ACHN (cell line): ENCODE measurements at places on chromosomes 11 and 22.

- DNase-seq: no peak
Measured at GRCh38 chr11:69413993-69414392, 67.5 kb upstream of the LINC01488 start.

DNA sequence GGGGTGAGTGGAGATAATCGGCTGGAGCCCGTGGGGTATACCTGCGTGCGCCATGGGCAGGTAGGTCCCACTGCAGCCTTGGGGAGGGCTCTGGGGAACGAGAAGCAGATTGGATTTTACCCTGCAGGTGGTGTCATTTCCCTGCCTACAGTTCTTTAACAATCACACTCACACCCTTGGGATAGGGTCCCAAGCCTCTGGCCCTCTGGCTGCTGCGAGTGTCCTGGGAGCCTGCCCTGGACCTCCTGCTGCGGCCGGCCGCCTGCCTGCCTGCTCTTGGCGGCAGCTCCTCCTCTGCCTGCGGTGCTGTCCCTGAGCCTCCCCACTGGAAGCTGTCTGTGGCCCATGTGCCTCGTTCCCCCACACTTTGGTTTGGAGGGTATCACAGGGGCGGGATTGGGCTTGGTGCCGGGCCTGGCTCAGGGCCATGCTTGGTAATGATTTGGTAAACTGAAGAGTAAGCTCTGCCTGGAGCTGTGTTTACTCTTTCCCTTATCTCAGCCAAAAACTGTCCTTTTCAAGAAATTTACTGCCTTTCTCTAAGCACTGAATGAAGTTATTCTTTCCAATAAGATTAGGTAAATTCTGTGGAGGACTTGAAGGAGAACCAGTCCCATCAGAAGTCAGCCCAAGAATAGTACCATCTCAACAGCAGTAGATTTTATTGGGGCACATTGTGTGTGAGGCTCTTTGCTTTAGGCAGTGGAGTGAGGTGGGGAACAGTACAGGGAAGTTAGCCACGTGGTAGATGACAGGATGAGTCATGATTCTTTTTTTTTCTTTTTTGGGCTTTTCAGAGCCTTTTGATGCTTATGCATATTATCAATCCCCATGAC is 53.7 kb downstream of the TBC1D22A start:
- peak; percentile 30 for DNase-seq

GRCh38 chr11:15605094-15605493 is 490.4 kb downstream of the INSC start:
- DNase-seq: no peak

DNA sequence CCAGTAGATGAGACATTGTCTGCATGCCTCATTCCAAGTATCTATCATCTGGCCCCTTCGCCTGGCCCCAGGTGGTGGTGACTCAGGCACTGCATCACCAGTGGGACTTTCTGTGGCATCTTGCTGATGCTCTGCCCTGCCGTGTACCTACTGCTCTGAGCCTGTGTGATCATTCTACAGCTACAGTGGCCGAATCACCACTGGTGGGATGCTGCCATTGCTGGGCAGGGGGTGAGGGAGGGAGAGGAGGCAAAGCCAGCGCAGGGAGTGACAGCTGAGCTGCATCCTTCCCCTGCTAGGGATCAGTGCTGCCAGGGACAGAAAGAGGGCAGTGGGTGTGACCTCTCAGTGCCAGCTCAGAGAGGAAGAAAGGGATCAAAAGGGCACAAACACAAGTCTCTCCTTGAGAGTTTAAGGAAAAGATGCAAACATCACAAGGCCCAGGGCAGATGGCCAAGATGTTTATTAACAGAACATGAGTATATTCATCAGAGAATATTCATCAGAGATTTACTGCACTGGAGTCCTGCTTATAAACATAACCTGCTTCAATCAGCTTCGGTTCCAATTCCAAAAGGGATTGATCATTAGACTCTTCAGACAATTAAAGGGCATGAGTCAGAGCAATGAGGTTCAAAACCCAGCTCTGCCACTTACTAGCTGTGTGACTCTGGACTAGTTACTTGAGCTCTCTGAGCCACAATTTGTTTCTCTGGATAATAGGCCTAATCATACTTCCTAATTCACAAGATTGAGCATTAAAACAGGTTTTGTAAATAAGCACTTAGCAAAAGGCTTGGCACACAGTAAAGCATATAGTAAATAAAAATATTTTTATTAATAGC is 109.8 kb downstream of the NAT10 start:
- DNase-seq: peak; percentile 88

GRCh38 chr11:93648158-93648557 is 13.3 kb upstream of the CEP295 start:
- DNase-seq: no peak

DNA sequence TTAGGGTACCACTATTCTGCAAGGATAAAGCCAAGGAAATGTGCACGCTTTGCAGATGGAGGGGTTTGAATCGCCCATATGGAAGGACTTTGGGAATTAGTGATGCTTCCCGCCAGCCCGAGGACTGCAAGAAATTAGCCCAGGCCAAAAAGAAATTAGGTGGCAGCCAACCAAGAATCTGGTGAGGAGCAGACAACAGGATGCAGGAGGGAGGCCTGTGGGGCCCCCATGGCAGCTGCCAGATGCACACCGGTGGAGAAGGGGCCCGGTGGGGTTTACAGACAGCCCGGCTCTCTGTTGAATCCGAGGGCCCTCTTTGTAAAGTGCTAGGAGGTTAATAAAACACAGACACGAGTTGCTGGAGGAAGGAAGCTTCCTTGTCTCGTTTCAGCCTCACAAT is 73.5 kb downstream of the TIMP3 start:
- no peak for DNase-seq

DNA sequence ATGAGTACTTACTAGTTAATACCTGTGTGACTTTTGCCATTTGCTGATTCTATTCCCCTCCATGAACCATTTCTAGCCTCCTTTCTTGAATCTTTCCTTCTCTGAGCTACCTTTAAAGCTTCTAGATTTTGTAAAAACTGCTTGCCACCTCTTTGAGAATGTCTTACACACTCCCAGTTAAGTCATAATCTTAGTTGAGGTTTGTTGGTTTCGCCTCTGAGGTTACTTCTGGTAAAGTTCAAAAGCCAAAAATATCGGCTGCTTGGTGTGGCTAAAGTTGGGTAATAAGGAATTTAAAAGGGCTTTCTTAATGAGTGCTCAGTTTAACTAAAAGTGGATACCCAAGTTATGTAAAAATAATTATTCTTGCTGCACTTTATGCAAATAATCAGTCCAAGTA is 10.4 kb upstream of the GLYAT start:
- no peak for DNase-seq

GRCh38 chr11:1906611-1907423 is 12.7 kb upstream of the TNNT3 start:
- no peak for DNase-seq

- DNase-seq: no peak
Measured at GRCh38 chr22:22168941-22169867, 75.4 kb upstream of the VPREB1 start.

DNA sequence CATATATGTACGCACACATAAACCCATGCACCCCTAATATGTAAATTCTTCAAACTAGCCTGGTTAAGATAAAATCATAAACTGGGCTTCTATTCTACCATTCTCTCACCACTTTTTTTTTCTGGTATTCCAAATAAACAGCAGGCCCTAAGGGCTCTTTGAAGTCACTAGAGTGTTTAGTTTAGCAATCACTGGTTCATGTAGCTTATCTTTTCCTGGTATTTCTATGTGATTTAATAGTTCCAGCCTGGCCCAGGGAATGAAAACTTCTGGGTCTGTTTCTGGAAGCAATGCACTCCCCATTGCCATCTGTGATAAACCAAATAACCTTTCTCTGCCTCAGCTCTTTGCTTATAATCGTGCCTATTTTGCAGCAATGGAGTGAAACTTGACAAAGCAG is 10.7 kb upstream of the MPPED2 start:
- DNase-seq: no peak

- no peak for DNase-seq
Measured at GRCh38 chr11:61777234-61778090, 14.9 kb downstream of the TMEM258 start.

DNA sequence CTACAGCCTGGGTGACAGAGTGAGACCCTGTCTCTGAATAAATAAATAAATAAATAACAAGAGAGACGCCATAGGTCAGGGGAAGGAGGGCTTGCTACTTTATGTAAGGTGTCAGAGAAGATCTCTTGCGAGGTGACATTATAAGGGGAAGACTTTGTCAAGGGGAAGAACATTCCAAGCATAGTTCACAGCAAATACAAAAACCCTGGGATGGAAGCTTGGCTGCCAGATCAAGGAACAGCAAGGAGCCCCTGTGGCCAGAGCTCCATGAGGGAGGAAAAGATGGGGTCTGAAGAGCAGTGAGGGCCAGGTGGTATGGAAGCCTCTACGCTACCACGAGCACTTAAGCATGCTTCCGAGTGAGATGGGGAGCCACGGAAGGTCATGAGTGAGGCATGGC is 62.3 kb downstream of the AHNAK start:
- DNase-seq: no peak

- no peak for DNase-seq
Measured at GRCh38 chr11:128291007-128291406, 296.4 kb downstream of the ETS1 start.

DNA sequence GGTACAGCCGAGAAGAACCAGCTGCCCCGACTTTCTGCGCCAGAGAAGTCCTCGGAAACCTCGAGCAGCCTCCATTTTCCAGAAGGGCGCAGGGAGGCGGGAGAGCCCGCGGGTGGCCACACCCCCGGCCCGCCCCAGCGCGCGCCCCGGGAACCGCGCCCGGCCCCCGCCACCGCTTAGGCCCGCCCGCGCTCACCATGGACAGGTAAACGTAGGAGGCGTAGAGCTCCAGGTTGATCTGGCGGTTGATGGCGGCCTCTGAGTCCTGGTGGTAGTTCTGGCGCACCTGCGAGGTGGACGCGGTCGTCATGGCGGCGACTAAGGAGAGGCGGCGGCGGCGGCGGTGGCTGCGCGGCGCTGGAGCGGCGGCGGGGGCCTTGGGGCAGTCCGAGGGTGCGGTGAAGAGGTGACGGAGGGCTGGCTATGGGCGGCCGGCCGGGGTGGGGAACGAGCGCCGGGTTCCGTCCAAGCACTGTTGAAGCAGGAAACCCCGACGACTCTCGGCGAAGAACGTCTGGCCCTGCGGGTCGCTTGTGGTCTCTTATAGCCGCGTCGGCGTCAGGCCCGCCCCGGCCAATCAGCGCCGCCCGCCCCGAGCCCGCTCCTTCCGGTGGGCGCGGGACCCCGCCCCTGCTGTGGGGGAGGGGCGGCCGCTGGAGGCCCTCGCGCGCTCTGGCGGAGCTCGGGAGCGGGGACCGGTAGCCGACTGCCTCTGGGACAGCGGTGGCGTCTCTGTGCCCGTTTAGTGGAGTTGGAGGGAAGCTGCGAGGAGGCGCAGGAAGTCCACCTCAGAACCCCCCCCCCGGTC is at the start of gene FTH1:
Gene FTH1 (minus strand): TSS at position 519 of the 808 bp plus-strand sequence. CDS start 209 bp downstream, at position 310.
- DNase-seq: peak; percentile 86

- DNase-seq: peak; percentile 61
Measured at GRCh38 chr11:17389211-17389956, 925 bp upstream of the KCNJ11 start.

DNA sequence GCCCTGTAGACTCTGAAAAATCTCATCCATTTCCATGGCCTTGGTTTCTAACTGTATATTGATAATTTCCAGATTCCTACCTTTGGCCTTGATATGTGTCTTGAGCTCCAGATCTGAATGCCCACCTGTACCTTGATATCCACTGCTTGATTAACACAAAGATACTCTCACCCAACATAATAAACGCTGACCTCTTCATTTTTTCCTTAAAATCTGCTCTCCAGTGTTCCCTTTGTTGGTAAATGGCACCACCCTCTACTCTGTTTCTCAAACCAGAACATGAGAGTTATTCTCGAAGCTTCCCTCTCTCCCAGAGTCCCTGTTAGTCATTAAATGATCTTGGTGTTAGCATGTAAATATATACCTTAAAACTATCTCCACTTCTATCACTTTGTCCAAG is 13.4 kb downstream of the TUG1 start:
- no peak for DNase-seq

GRCh38 chr11:128852327-128853023 is 14.6 kb downstream of the KCNJ1 start:
- DNase-seq: no peak

GRCh38 chr11:9037046-9037780 is 33.4 kb upstream of the NRIP3 start:
- DNase-seq: no peak

DNA sequence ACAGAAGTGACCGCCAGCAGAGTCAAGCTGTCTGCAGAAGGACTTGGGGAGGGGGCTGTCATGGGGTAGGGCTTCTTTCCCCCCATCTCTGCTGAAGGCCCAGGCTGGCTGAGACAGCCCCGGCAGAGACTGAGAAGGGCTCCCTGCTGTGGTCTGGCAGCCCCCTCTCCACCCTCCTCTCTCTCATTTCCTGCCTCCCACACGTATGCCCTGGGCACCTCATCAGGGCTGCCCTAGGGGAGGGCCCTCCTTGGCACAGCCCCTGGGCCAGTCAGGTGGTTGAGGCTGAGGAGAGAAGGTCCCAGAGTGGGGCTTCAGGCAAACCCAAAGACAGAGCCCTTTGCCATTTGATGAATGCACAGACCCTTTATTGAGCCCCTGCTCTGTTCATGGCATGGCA is 3.6 kb downstream of the RASD2 start:
- DNase-seq: no peak

DNA sequence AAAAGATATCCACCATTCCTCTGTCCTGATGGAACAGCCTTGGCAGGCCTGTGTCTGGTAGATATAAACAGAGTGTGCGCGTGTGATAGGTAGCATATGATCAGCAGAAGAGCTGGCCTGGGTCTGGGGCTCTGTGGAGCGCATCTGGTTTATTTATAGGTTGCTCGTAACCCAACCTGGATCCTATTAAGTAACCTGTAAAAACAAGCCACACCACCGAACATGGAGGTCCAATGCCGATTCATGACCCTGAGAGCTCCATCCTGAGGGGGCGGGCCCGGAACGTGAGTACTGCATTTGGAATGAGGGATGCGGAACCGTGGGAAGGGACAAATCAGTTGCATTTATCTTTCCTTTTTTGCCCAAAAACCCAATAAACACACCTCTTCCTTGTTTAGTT is 31.9 kb upstream of the APOL5 start:
- DNase-seq: no peak

DNA sequence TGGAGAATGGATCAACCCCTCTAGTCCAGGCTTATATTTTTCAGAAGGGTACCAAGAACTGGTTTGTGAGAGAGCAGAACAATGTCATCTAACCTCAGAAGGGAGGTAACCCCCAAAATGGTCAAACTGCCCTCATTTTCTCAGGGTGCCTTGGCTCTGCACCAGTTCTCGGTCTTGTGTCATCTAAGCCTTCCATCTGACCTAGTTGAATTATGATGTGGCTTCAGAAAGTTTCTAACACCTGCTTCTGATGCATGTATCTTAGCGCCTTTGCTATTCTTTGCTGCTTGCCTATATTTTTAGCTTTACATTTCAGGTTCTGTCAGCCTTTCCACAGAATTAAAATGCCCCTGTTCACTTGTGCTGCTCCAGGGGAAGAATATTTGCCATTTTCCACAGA is 91.7 kb upstream of the E2F8 start:
- DNase-seq: no peak
